ENCODE measurements at places on chromosomes 1 and 21.
A peak's percentile ranks its signal among the peaks of the same experiment; 100 is the strongest.

DNA sequence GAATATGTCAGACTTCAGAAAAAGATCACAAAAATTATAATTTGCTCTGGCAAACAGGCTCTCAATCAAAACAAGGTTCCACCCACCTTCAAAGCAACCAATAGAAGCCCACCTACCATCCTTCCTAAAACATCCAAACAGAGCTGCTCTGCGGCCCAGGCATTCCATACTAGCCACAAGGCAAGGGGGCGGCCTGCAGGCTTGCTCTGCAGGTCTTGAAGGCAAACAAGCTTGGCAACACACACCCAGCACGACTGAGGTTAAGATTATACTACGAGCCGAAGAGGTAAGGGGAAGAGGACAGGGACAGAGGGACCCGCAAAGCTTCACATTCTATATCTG is 207.3 kb downstream of the SLC45A1 start:
- no peak for DNase-seq

DNA sequence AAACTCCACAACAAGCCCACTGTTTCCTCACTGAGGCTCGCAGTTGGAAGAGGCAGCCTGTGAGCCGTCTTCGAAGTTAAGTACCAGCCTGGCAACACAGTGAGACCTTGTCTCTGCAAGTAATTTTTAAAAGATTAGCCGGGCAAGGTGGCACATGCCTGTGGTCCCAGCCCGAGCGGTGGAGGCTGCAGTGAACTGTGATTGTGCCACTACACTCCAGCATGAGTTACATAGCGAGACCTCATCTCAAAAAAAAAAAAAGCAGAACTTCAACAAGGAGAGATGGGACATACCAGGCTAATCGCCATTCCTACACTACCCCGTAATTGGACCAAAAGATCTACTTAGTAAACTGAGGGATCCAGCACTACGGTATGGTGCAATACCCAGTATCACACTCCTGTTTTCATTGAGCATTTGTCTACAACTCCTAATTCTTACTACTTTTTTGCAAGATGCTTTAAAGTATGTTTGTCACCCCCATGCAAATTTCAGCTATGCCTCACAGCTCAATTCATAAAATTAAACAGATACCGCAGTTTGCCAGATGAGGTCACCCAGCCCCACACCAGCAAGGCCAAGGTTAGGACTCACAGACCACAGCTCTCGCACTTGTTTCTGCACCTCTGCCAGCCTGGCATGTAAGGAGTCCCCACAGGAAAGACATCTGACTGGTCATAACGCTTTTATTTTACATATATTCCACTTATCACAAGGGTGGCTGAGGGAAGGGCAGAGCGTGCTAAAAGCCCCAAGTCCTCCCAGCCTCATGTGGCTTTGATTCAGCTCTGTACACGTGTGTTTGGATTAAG is 21.0 kb downstream of the SDE2 start:
- DNase-seq: no peak

DNA sequence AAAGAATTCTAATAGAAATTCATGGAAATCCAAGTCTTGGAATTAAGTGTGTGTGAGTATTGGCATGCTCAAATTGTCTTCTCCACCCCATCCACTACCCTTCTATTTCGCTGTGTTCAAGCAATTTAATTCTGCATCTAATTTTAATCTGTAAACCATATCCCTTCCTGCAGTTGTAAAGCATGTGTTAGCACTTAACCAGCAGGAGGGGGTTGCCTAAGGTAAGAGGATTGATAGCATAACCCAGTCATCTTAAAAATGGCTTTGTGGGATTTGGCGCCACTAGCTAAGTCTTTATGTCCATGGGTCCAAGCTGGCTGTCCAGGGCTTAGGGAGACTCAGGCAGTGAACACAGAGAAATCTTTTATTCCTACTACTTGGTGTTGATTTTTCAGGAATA is 210.3 kb downstream of the PTPRC start:
- no peak for DNase-seq

GRCh38 chr1:10866321-10867093 is 70.1 kb upstream of the CASZ1 start:
- peak; percentile 39 for DNase-seq

- DNase-seq: no peak
These were observed 24.1 kb downstream of the FAM177B start for GRCh38 chr1:222761083-222761482.

GRCh38 chr1:51296383-51297357 is 33.7 kb downstream of the TTC39A start:
- DNase-seq: peak; percentile 70

- peak; percentile 15 for DNase-seq
These were observed 3.6 kb upstream of the BACH1 start for GRCh38 chr21:29295066-29295650.

DNA sequence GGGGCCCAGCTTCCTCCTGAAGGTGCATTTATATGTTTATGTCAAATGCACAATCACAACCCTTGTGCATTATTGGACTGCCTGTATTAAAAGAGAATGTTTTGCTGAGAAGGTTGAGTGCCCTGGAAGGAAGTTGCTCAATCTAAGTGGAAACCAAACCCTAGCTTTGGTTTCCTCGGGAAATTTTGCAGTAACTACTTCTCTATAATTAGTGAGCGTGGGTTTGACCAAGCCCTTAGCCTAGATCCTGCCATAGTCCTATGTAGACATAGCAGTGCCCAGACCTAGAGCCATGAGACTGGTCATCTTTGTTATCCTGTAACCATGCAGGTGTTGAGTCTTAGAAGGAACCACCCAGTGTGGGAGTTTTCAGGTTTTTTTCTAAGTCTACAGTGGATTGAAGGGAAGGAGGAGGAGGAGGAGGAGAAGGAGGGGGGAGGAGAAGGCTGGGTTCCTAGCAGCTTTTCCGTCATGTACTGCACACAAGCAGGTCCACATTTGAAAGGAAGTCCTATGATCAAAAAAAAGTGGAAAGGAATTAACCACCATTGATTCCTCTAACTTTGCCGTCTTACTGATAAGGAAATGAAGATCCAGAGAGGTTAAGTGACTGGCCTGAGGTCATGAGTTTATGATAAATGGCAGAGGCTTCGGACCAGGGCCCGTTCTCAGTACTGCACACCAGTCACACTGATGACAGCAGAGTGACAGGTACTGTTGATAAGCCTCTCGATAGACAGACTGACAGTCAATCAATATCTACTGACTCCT is 72.2 kb upstream of the LYST start:
- no peak for DNase-seq

DNA sequence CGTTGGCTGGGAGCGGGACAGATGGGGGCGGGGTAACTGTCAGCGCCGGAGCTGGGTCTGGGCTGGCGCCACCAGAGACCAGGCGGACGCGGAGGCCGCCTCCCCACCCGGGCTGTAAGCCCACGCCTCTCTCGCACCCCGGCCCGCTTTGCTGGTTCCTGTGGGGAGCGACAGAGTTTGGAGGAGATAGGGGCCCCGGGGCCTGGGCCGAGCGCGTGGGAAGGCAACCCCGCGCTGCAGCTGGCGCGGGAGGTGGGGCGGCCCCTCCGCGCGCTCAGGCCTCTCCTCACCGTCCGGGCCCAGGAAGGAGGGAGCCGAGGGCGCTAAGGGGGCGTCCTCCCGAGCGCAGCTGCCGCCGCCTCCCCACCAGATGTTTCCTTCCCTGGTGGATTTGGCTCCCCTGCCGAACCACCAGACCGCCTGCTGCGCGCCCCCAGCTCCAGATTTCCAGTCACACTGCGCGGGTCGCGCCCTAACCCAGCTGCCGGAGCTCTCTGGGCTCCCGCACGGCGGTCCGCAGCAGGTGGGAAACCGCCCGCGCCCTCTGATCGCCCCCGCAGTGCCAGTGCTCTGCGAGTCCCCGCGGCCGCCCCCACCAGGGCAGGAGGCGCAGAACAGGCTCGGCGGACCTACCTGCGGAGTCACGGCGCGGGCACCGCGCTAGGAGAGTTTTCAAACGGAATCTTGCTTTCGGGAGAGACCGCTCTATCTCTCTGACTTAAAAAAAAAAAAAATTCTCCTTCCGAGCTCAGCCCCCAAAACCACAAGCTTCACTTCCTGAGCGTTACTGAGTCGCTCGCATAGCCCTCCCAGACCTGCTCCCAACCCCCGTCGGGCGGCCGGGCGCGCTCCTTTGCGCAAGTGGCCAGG is 1.1 kb downstream of the GFI1 start:
- DNase-seq: peak; percentile 92

DNA sequence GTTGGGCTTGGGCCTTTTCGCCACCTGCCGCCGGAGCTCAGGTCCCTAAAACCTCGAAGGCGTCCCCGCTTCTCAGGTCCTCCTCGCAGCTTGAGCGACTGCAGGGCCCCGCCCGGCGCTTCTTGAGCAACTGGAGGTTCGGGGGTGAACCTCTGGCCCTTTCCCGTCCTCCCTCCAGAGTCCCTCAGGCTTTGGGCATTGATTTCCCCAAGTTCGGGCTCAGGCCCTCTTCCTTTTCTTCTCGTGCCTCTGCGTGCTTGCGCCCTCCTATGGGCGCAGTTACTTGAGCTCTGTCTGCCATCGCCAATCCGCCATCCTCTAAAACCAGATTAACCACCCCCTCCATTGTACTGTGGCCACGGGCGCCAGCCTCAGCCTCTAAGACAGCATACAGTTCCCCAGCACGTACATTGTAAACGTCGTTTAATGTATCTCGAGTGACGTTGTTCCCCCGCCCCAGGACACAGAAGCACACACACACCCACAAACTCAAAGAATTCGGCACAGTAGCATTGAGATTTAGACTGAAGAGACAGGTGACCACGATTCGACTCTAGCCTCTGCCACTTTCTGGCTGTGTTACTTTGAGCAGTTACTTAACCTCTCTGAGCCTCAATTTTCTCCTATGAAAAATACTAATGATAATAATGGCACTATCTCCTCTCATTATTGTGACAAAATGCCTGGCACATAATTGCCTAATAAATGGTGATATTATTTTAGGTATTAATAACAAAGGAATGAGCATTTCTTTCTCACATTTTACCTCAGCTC is 22.6 kb downstream of the BTG2 start:
- peak; percentile 60 for DNase-seq

- DNase-seq: no peak
These were observed 59.3 kb downstream of the GPR88 start for GRCh38 chr1:100597061-100597741.

DNA sequence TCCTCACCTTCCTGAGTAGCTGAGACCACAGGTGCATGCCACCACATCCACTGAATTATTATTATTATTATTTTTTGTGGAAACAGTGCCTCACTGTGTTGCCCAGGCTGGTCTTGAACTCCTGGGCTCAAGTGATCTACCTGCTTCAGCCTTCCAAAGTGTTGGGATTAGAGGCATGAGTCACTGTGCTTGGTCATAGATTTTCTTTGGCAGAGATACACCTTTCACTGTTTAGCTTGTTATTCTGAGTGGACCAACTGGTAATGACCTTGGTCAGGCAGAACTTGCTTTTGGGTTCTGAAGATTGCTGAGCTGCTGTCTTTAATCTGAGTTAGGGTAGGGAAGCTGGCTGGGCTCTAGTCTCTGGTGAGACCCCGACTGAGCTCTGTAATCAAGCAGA is 66.8 kb downstream of the DNAH14 start:
- DNase-seq: no peak

GRCh38 chr1:30677471-30677870 is 45.9 kb downstream of the MATN1 start:
- no peak for DNase-seq

GRCh38 chr1:94974241-94974640 is 47.3 kb upstream of the CNN3 start:
- DNase-seq: no peak

DNA sequence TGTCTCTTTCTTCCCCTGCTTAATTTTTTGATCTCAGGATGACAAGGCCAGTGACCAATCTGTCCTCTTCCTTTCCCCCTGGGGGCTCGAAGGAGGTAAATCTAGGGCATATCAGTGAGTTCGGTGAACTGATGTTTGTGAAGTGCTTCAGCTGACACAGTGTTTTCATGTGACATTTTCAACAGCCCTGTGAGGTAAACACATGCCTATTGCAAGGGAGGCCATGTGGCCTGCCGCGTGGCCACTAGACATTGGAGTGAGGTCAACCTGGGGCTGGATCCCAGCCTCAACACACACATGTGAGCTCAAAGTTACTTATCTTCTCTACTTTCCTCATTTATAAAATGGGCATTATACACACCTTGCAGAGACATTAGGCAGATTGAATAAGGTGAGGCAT is 126.3 kb downstream of the PLPP3 start:
- DNase-seq: no peak

DNA sequence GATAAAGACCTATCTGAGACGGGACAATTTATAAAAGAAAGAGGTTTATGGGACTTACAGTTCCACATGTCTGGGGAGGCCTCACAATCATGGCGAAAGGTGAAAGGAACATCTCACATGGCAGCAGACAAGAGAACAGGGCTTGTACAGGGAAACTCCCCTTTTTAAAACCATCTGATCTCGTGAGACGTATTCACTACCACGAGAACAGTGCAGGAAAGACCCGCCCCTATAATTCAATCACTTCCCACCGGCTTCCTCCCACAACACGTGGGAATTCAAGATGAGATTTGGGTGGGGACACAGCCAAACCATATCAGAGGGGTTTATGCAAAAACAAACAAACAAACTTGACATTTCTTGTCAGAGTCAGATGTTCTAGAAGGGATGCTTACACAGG is 89.7 kb downstream of the PLPP3 start:
- no peak for DNase-seq

DNA sequence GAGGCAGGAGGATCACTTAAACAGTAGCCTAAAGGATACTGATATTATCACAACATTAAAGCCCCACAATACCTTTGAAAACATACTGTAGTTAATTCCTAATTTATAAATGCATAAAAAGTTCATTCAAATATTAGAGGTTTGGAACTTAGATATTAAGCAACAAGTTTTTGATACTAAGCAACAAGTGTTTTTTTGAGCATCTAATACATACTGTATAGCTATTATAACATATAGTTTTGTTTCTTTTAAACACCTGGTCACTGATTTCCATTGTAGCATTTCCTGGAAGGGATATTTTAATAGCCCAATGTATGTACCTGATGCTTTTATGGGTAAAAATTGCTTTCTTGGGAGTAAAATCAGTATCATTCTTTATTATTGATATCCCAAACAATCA is 4.5 kb downstream of the UHMK1 start:
- no peak for DNase-seq

GRCh38 chr1:1021920-1022259 is 2.0 kb downstream of the AGRN start:
- DNase-seq: no peak
